ENCODE measurements at places on chromosomes 6 and 20. TPM values are rescaled to one million over a fixed set of nuclear protein-coding genes. Genes with fewer than 3 reads are reported as not detected.

DNA sequence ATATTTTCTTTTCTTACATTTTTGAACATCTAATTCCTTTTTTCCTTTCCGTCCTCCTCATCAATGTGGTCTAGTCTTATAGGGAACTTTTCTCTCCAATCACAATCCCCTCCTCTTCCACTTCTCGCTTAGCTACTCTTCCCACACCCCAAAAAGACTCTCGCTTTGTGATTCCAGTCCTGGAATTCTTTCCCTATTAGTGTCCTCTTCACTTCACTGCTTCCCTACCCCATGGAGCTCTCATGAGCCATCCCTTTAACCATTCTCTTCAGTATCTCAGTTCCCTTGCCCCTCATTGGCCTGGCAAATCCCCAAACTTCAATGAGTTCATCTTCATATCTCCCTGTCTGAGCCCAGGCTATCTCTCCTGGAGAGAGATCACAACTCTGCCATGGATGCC lies 55.3 kb upstream of the CEP85L start:
- DNase-seq: no peak

DNA sequence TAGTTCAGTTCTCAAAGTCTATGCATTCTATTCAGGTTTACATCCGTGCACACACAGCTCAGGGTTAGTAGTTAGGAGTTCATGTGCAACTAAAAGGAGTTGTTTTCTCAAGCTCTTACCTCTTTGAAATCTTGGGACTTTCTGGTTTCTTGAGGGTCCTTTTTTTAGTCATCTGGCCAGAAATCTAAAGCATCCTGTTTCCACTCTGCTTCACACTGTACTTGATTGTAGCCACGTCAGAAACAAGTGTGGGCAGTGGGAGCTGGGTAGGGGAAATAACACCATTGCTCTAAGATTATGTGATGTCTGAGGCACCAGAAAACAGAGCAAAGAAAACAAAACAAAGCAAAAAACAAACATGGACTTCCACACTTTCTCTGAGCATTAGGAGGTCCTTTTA lies 58.3 kb downstream of the HDGFL1 start:
- no peak for DNase-seq

Gene PRICKLE4
- 0.42 TPM for total RNA-seq

Gene KCNK16
- total RNA-seq: not detected

Measured in foreskin keratinocyte (primary cell).